ENCODE measurements at places on chromosomes 2 and 18. TPM values are rescaled to one million over a fixed set of nuclear protein-coding genes. Genes with fewer than 3 reads are reported as not detected.

KRTCAP3 gene
- polyA plus RNA-seq: 55.5 TPM

BZW1 gene
- polyA plus RNA-seq: 158 TPM

FARP2 gene
- polyA plus RNA-seq: 52.6 TPM

PTPRN gene
- polyA plus RNA-seq: 9.2 TPM

NCKAP5 gene
- 4.3 TPM for polyA plus RNA-seq

GALR1 gene
- 0.51 TPM for polyA plus RNA-seq

PXDN gene
- 60.6 TPM for polyA plus RNA-seq

PCARE gene
- polyA plus RNA-seq: 0.01 TPM

CXCR1 gene
- polyA plus RNA-seq: 0.01 TPM

CD207 gene
- polyA plus RNA-seq: 1.9 TPM

FECH gene
- polyA plus RNA-seq: 20.0 TPM

BCL2 gene
- polyA plus RNA-seq: 8.8 TPM

VIL1 gene
- 498 TPM for polyA plus RNA-seq

All from large intestine (tissue), 12 donors.